ENCODE measurements at places on chromosomes 11 and 22.

GRCh38 chr22:48316257-48317250 is 1511.1 kb downstream of the BRD1 start:
- no peak for DNase-seq

- no peak for DNase-seq
Measured at GRCh38 chr11:117000014-117000737, 98.1 kb downstream of the SIK3 start.

- no peak for DNase-seq
Measured at GRCh38 chr11:28951191-28951590, 843.0 kb downstream of the METTL15 start.

DNA sequence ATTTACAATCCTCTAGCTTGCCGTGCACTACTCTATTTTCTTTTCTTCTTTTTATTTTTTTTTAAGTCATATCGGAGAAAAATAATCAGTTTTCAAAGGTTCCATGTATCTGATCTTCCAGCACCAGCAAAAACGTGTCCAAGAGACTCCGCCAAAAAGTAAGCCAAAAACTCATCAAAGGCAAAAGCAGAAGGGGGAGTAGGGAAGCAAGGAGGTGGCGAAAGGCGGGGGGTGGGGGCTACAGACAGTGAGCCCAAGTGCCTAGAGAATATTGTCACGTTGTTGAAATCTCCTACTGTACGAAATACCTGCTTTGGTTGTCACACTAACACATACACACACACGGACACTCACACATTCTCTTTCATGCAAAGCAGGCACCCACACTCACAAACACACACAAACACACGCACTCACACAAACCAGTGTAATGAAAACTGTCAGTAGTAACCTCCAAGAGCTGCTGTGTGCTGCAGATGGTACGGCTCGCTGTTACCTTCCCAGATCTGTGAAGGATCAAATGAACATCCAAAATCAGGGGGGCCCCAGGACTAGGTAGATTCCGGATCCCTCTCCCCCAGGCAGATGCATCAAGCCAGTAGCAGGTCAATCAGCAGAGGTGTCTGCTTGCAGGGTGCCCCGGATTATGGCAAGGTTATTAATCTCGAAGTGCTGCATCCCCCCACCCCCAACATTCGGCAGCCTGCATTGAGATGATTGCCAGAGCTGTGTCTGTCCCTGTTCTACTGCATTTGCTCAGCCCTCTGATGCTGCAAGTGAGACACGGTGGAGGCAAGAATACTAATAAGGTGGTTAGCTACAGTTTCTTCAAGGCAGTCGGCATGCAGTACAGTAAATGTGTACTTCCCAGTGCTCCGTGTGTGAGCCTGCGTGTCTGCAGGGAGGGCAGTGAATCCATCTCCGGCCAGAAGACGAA is at the start of gene LRRC4C:
TSS of gene LRRC4C (minus strand) at position 188 of the 937 bp plus-strand sequence.
- no peak for DNase-seq

DNA sequence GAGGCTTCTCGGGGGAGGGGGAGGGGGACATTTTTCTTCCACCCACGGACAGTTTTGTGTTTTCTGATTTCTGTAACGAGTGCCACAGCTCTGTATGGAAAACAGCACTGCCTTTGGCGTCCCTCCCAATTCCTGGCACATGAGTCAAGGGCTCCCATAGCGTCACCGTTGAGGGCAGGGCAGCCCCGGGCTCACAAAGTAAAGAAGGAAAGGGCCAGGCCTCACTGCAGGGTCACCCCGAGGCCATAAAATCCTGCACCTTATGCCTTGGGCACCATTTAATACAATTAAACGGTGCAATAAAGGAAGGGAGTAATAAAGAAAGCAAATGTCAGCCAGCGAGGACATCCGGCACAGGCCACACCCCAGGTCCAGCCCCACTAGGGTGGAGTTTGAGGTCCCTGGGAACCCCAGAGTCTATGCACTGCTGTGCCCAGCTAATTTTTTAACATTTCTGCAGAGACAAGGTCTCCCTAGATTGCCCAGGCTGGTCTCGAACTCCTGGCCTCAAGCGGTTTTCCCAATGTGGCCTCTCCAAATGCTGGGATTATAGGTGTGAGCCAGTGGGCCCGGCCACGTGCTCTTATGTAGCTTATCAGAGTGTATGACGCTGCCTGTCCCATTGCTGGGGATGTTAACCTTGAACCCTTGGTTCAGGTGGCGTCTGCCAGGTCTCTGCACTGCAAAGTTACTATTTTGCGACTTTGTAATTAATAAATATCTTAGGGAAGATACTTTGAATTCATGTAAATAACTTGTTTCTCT is 13.6 kb upstream of the MUC2 start:
- no peak for DNase-seq
